Activated CD4-positive, alpha-beta T cell treated with anti-CD3 and anti-CD28 coated beads, Interleukin-2, amount 50 U/mL, for 48 hours (primary cell): ENCODE measurements at places on chromosomes 16 and 17.

DNA sequence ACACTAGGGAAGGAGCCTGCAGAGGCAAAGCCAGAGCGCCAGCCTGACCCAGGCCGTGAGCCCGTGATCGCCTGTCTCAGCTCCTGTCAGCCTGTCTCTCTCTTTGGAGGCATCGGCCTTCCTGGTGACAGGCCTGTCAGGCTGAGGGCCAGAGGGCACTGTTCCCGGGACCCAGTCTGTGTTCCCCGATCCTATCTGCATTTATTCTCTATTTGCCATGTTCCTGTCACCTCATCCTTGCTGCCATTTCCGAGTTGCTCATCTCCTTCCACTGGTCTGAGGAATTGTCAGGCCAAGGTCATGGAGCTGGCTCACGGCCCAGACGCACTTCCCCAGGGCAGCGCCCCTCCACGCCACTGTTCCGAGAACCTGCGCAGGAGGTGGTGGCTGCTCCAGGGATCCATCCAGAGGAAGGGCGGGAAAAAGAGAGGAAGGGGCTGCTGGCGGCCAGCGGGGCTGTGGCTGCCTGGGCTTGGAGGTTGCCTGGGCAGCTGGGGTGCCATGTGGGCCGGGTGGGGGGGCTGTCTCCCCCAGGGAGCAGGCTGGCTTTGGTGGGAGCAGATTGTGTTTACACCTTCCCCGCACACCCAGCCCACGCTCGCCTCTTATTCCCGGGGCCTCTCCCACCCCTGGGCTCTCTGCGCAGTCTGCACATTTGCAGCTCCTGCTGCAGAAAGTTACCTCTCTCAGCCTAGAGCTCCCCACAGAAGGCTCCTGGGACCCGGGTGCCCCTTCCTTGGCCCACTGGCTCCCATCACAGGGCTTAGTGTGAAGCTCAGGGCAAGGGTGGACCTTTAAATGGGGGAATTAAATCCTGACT, 4.9 kb downstream of the PRCD start:
- no peak for DNase-seq

DNA sequence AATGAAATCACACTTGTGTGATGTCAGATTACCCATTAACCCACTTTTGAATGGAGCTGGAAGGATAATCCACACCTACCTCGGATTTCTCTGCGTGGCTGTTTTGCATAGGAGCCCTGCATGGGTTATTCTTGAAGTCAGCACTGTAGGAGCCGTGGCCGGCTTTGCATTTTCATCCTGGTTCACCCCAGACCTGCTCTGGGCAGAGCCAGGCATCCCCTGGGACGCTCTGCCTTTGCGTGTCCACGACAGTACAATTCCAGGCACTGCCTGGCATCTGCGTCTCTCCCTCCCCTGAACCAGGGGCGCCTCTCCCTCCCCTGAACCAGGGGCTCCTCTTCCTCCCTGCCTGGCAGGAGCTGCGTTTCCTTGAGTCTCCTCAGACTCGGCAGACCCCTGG, 29.7 kb upstream of the ZNF750 start:
- DNase-seq, result no peak

- no peak for DNase-seq
Observed at GRCh38 chr17:29246628-29247027, at the start of gene CRYBA1. CRYBA1 (plus strand) TSS chr17:29246859; CDS start chr17:29246864, 5 bp downstream.

GRCh38 chr16:50469744-50470321, 78.4 kb upstream of the NKD1 start:
- no peak for DNase-seq

DNA sequence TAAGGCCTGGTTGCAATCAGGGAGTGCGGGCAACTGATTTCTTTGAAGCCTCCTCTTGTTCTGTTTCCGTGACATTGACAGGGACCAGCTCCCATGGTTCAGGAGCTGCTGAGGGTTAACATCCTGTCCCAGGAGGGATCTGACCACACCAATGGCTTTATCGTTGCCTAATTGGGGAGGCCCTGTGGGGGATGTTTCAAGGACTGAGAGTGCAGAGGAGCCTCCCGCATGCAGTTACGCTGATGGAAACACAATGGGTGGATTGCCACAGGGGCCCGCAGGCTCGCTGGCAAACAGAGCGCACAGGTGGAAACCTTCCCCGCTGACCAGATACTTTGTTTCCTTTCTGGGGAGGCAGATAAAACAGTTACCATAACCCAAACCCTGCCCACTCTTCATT, 23.8 kb upstream of the ABCC1 start:
- no peak for DNase-seq

DNA sequence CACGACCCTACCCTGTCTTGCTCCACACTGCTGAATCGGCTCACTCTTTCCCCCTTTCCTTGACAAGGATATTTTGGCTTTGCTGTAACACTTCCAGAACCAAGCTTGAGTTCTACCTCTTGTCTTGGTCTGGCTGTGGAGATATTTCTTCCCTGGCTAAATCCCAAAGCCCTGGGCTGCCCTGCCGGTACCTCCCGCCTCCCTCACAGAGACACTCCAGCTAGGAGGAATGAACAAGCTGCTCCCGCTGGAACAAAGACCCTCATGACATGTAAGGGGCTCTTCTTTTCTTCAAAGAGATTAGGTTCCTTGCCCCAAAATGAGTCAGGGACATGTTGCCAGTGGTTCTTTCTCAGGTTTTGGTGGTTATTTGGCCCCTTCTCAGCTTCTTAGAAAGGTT, 10.8 kb downstream of the INPP5K start:
- DNase-seq, result no peak

GRCh38 chr17:64750478-64750877, 88.4 kb upstream of the SMURF2 start:
- no peak for DNase-seq

GRCh38 chr16:6562986-6563385, 769.7 kb upstream of the RBFOX1 start:
- DNase-seq, result no peak

DNA sequence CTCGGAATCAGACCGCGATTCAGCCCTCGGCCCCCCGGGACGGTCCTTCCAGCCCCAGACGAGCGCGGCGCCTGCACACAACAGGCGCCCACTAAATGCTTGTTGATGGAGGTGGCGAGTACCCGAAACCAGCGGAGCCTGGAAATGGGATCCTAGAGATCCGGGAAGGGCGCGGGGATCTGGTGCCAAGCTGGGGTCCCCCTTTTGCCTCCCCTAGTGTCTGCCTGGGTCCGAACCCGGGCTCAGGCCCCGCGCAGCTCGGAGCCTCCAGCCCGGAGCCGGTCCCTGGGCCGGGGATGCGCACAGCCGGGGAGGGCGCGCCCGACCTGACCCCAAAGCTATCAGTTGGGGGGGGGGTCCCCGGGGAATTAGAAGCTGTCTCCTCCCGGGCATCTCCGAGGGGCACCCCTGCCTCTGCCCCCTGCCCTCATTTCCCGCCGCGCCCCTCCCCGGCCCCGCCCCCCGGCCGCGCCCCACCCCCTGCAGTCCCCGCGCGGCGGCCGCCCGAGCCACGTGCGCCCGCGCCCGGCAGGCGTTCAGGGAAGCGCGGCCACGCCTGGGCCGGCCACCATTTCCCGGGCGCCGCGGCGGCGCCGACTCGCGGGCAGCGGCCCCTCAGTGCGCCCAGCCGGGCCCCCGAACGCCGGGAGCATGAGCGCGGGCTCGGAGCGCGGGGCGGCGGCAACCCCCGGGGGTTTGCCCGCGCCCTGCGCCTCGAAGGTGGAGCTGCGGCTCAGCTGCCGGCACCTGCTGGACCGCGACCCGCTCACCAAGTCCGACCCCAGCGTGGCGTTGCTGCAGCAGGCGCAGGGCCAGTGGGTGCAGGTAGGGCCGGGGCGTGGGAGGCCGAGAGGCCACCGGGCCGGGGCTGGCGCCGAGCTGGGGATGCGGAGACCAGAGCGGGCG, at the start of gene CPNE7:
Gene CPNE7, plus strand, starts transcription at position 512 of the 906 bp plus-strand sequence. Its CDS starts 140 bp downstream, at position 652.
- DNase-seq, result peak; percentile 27

DNA sequence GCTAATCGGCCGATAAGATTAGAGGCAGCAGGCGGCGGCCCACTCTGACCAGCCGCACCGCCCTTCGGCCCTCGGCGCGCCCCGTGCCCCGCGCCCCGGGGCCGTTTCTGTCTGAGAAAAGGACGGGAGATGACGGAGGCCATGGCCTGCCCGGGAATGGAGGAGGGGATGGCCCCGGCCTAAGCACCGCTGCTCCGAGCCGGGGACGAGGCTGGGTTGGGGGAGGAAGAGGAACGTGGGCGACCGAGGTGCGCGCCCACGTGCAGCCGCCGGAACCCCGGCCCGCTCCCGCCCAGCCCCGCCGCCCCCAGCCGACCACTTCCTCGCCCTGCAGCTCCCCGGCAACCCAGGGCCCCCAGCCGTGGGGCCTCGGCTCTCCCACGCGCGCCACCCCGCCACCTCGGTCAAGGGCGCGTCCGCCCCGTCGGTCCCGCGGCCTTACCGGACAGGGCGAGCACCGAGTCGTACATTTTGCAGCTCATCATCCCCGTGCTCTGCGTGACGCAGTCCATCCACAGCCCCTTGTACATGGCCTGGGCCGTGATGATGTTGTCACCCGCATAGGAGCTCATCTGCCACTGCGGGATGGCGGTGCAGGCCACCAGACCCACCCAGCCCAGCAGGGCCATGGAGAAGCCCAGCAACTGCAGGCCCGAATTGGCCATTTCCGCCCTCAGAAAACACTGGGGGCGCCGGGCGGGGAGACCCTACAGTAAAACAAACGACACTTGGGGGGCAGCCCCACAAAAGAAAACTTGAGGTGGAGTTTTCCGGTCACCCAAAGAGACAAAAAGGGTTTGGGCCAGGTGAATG, 693 bp downstream of the CLDN7 start:
- DNase-seq, result no peak

GRCh38 chr17:38761612-38762011, 9.1 kb downstream of the PSMB3 start:
- peak; percentile 50 for DNase-seq

DNA sequence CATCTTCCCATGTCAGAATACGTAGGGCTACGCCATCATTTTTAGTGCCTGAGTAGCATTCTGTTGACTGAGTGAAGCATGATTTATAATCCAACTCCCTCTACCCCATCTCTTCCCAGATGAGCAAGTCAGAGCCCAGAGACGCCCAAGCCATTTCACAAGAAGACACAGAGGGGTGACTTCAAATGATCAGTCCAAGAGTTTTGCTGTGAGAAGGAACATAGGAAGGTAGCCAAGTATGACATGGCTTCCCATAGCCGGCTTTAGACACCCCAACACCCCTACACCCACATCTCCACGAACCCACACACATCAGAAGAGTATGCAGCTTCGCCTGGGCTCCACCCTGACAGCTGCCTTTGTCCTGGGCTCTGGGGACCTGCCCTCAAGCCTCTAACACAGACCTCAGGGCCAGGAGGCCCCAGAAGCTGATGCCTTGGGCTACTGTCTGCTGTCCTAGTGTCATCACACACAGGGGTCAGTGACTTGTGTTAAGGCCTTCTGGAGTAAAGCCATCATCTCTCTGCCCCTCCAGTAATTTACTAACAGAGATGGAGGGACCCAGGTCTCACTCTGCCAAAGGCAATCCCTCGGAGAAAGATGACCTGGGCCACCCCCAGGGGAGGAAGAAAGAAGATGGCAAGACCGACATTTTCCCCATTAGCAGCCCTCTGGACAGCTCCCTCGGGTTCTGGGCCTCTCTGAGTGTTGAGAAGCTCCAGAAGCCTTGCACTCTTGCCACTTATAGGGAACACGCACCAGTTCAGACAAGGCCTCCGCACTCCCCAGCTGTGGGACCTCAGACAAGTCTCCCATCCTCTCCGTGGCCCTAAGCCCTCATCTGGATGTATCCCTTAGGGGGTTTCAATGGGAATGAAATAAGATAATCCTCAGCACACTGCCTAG, 38.7 kb upstream of the MRPS23 start:
- no peak for DNase-seq

- DNase-seq, result peak; percentile 49
Observed at GRCh38 chr16:88649924-88650748, 717 bp downstream of the CYBA start.

DNA sequence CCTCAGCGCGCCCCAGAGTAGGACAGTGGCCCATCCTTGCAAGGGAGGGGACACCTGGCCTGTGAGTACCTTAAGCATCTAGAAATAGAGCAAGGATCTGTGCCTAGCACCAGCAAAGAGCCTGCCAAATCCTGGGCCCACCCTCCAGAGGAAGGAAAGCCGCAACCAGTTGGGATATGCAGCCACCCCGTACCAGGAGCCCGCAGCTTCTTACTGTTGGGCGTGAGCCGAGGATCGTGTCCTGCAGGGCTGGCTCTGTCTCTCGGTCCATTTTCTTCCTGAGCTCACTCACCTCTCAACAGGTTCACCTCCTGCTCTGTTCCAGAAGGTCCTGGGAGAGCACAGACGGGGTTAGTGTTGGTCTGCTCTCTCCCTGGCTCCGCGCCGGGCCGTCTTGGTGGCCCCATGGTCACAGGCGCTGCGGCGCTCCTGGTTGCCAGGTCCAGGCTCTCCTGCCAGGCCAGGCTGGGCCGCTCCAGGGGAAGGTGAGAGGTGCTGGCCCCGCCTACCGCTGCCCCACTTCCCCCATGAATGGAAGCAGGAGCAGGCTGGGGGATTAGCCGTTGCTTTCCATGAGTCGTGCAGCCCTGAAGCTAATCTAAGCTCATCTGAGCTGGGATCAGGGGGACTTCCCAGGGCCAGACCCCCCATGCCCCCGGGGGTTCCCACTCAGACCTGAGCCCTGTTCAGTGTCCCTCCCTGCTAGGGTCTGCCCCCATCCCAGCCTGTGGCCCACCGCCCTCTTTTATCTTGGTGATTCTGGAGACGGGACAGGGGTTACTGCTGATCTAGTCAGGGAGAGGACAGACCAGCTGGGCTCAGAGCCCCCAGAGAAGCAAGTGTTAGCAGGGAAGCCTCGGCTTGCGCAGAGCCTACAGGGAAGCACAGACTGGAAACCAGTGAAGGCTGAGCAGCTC, 12.7 kb downstream of the ENDOV start:
- DNase-seq, result no peak

DNA sequence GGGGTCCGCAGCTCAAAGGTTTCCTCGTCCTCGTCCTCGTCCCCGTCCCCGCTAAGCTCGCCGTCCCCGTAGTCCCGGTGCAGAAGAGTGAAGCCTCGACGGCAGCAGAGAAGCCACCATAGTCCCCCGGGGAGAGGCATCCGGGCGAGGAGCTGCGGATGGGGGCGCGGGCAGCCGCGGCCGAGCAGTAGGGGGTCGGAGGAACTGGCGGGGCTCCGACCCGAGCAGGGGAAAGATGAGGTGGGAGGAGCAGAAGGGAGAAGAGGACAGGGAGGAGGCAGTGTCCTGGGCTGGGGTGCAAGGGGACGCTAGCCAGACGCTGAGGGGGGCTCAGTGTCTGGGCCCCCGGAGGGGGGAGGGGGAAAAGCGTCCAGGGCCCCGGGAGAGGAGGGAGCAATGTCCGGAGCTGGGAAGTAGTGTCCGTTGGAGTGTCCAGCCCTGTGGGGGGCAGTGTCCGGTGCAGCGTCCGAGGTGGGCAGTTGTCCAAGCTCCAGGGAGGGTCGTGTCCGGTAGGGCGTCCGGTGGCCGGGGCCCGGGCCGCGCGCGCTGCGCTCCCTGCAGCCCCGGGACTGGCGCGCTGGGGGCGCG, at the start of gene PLEKHH3:
Gene PLEKHH3, minus strand, starts transcription at position 571 of the 588 bp plus-strand sequence. Its CDS starts 431 bp downstream, at position 140.
- no peak for DNase-seq

DNA sequence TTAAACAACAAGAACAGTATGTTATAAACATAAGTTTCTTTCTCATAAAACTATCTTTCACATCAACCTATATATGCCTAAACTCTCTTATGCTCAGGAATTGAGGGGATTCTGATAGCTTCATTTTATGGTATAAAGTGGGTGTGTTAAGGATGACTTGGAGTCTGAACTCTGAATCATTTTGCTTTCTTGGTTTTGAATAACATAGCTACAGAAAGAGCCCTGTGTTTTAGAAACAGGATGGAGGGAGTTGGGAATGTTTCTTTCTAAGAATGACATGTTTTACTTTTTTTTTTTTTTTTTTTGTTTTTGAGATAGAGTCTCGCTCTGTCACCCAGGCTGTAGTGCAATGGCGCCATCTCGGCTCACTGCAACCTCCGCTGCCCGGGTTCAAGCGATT, 50.1 kb downstream of the RHOT1 start:
- DNase-seq, result no peak

- DNase-seq, result no peak
Observed at GRCh38 chr17:40909755-40910154, 24.7 kb upstream of the KRT20 start.
